SJSA1 (cell line): ENCODE measurements at places on chromosomes 5 and 9. TPM values are rescaled to one million over a fixed set of nuclear protein-coding genes. Genes with fewer than 3 reads are reported as not detected.
A peak's percentile ranks its signal among the peaks of the same experiment; 100 is the strongest.

The RANBP17 gene
- total RNA-seq, result 21.1 and 24.6 TPM in 2 replicates

The SLC4A9 gene
- not detected in 2 replicates for total RNA-seq

The SEMA6A gene
- 0.61 and 6.0 TPM in 2 replicates for total RNA-seq

The MZB1 gene
- not detected in 2 replicates for total RNA-seq

- DNase-seq, result no peak
Measured at GRCh38 chr5:115022303-115022702, 147.4 kb downstream of the TRIM36 start.

DNA sequence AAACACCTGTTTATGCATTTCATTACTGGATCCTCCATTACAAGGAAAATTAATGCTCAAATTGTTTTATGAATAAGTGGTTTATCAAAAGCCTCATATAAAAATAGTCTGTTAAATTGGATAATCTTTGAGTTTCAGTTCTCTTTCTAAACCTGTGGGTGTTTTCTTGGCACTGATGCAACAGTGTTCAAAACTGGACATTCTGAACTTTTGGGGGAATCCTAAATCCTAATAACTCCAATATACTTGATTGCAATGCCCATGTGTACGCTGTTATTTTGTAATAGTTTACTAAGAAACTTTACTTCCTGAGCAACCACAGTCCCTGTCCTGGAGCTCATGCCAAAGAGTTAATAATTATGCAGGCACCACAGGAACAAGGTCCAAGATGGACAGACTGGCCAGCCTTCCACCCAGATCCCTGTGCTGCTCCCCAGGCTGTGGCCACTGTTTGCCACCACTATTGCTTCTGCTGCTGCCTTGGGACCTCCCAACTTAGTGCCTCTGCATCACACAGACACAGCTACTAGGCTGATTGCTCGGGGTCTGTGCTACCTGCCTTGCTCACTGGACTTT is 14.0 kb downstream of the IRGM start:
- DNase-seq, result no peak

DNA sequence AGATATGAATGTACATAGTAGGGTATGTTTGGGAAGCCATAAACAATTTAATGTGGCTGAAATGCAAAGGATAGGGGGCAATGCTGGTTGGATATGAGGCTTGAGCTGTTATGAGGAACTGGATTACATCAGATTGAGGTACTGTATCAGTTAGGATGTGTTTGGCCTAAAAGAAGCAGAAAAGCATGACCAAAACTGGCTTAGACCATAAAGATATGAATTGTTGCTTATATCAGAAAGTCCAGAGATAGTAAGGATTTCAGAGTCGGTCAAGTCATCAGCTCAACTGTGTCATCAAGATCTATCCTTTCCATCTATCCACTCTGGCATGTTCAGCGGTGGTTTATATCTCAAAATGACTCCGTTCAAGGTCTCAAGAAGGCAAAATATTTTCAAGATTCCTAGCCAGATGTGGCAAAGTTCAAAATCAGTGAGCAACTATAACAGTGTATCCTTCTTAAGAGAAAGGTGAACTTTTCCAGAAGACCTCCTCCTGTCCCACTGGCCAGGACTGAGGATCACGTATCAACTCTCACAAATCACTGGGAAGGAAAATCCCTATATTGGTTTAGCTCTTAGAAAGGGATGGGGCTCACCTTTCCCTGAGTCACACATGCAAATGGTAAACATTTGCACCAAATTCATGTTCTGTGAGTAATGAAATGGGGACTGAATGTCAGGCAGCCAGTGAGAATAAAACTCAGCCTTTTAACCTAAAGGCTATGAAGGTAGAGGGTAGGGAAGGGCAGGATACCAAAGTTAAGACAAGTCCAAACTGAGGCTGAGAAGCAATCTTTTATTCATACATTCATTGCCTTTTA is 257.8 kb downstream of the TRIM32 start:
- DNase-seq, result no peak

DNA sequence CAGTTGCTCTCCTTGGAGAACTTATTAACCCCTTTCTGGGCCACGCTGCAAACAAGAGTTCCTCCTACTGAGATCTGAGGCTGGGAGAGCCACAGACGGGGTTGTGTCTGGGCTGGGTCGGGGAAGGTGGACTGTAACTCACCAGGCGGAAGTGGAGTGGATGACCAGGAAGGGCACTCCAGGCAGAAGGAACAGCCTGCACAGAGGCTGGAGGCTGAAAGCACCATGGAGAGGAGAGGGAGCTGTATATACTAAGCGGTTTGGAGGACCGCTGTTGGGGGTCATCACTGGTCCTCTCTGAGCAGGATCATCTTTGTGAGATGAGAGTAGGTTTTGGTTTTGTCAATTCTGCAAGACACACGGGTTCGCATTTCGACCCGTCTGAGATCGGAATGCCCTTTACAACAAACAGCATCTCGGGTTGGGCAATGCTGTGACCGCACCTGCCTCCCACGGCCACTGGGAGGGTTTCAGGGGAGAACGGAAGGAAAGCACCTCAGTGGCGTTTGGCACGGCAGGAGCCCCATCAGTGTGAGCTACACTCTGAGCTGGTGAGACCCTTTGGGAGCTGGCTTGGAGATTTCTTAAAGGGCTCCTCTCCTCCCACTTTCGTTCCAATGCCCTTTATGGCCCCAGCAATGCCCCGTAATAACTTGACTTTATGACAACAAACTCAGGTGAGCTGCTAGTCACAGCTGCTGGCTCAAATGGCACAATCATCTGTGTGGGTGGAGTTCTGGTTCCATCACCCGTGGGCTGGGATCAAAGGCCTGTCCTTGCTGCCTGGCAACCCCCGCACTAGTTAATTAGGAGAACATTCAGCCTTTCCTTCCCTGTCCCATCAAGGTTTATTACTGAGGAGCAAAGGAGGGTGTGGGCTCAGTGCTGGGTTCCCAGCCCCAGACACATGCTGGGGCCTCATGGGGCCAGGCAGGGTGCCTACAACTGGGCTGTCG is 18.7 kb upstream of the NEURL1B start:
- DNase-seq, result no peak

DNA sequence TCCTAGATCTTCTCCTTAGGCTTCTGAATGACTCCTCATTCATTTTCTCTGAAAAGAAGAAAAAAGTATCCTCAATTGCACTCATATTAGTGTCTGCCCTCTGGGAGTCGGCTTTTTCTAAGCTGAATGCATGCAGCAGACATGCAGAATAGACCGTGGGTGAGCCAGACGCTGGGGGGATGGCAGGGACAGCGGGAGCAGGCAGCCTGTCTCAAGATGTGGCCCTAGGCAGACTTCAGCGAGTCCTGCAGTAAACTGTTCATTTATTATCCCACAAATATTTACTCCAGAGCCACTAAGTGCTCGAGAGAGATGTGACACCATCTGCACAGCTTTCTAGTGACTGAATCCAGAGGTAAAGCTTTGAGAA is 164.9 kb upstream of the RAI14 start:
- no peak for DNase-seq

DNA sequence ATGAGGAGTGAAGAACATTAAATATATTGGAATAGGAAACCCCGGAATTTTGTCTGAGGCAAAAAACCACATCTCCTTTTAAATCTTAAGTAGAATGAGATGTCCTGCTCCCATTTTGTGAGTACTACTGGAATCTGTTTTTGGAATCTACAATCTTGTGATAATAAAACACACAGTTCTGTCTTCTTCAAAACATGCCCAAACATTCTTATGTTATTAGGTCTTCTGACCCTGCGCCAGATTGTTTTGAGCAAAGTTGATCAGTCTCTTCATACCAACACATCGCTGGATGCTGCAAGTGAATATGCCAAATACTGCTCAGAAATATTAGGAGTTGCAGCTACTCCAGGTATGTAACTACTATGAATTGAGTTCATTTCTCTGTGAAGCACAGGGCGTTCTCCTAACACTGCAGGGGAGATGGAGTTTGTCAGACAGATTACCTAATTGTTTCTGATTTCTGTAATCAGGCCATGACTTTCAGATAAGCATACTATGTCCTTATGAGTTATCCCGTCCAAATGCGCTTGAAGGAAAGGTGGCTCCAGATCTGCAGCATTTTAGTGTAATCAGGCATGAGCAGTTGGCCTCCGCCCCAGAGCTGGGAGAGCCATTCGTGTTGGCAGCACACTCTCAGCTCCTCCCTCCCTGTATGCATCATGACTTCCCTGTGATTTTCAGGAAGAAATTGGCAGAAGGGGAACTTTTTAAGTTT is 88.0 kb downstream of the NLN start:
- DNase-seq, result no peak

DNA sequence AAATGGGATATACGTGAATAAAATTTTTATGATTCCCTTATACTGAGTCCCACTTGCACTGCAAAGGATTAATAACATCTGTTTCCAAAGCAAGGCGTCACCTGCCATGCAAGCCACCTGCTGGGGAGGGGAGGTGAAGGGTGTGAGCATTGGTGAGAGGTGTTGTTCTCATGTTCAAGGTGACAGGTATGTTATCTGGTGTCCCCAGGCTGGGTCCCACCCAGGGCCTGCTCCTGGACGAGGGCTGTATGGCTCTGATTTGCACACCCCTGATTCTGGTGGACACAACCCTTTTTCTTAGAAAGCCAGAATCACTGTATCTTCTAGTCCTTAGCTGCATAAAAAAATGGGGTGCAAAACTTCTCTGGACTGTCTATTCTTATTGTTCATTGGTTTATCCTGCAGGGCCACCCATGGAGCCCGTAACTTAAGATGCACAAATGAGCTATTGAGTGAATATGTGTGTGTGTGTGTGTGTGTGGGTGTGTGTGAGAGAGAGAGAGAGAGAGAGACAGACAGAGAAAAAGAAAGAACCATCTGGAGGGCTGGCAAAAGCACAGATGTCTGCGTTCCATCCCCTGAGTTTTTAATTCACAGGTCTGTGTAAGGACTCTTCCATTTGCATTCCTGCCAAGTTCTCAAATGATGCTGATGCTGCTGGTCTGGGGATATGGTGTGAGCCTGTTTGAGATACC is 53.7 kb downstream of the SYK start:
- no peak for DNase-seq

- DNase-seq, result peak; percentile 43
Measured at GRCh38 chr5:1686016-1686802, 113.4 kb downstream of the MRPL36 start.

DNA sequence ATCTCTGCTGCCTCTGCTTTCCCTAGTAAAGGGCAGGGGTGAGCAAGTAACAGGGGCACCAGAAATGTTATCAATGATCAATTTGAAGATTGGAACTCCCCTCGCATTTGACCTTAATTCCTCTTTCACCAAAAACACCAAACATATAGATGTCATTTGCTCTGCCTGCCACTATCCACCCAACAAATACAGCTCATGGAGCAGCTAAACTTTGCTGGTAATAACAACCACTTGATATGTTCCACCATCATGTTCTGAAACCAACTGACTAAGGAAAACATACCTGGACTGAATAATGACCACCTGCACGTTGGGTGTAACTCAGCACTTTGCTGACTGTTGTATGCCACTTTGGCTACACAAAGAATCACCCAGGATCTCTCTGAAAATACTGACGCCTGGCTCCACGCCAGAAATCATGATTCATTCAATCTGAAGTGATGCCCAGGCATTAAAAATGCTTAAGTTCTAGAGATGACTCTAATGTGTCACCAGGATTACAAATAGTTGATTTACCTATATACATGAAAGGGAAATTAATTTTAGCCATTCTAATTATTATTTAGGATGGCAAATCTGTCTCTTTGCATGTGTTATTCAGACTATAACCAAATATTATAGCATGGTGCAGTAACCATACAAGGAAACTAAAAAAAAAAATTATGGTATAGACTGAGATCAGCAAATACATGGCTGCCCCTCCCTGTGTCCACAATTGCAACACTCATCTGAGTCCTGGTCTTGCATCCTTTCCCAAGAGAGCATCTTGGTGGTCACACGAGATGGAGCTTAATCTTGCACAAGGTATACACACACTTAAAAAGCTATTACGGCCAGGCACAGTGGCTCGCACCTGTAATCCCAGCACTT is 43.1 kb upstream of the TTC39B start:
- DNase-seq, result peak; percentile 44

DNA sequence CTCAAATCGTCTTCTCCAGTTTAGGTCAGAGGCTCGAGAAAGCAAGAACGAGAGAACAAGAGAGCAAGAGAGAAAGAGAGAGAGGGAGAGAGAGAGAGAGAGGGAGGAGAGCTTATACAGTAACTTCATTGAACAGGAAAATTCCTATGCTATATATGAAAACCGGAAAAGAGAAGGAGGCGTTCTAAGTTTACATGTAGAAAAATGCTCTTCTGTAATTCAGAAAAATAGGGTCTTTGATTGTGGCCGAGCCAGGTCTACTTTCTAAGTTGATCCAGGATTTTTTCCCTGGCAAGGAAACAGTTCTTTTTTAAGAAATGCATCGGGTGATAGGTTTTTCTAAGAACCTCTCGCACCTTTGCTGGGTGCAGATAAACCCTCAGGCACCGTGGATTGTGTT is 29.5 kb downstream of the COL15A1 start:
- DNase-seq, result no peak

DNA sequence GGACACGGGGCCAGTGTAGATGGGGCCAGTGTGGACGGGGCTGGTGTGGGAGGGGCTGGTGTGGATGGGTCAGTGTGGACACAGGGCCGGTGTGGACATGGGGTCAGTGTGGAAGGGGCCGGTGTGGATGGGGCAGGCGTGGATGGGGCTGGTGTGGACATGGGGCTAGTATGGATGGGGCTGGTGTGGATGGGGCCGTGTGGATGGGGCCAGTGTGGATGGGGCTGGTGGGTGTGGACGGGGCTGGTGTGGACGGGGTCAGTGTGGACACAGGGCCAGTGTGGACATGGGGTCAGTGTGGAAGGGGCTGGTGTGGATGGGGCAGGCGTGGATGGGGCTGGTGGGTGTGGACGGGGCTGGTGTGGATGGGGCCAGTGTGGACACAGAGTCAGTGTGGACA is 23.8 kb downstream of the SLC9A3 start:
- no peak for DNase-seq

DNA sequence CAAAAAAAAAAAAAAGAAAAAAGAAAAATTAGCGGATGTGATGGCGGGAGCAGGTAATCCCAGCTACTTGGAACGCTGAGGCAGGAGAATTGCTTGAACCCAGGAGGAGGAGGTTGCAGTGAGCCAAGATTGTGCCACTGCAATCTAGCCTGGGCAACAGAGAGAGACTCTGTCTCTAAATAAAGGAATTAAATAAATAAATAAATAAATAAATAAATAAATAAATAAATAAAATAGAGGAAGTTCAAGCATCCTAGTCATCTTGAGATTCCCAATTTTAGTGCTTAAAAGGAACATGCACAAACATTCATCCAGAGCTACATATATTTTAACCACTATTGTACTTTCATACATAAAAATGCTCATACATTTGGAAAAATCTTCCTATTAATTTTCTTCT is 61.2 kb upstream of the GABRA1 start:
- no peak for DNase-seq

- no peak for DNase-seq
Measured at GRCh38 chr5:14172149-14172795, 29.1 kb downstream of the TRIO start.

DNA sequence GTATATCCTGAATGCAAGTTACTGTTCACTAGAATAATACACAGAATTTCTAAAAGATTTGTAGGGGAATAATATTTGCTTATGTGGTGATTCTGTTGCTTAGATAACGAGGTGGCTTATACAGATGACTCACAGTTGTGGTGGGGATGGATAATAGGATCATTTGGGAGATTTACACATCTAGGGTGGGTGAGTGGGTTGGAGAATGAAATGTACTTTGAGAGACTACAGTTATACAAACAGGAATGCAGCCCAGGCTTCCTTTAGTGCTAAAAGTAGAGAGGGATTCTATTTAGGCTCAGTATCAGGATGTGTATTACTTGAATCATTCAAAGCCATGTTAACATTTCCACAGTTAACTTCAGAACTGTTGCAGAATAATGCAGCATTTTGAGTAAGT is 1.8 kb downstream of the CTXN3 start:
- peak; percentile 68 for DNase-seq

- no peak for DNase-seq
Measured at GRCh38 chr9:113137196-113138168, 13.3 kb upstream of the SLC31A2 start.
